ENCODE measurements at places on chromosomes 13 and 19.

GRCh38 chr19:38284422-38284821, 19.6 kb upstream of the C19orf33 start:
- no peak for DNase-seq

GRCh38 chr13:113856716-113857065, 7.2 kb downstream of the GAS6 start:
- no peak for DNase-seq

- no peak for DNase-seq
Measured at GRCh38 chr13:113920606-113921286, 53.1 kb downstream of the C13orf46 start.

GRCh38 chr19:16076958-16077611, 790 bp downstream of the TPM4 start:
- no peak for DNase-seq

DNA sequence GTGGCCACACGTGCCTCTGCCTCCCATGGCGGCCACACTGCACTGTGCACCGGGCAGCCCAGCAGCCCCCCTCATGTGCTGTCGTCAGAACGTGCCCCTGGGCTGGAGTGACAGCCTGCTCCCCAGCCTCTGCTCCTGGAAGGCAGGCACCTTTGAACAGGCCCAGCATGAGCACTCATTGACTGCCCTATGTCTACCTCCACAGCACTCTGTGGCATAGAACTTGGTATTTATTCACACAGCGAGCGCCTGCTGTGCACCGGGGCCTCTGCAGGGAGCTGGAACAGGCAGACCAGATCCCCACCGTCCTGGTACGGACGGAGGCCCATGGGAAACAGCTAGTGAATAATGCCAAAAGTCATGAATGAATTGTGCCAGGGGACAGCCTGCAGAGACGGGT, 53.7 kb downstream of the DPF1 start:
- no peak for DNase-seq

DNA sequence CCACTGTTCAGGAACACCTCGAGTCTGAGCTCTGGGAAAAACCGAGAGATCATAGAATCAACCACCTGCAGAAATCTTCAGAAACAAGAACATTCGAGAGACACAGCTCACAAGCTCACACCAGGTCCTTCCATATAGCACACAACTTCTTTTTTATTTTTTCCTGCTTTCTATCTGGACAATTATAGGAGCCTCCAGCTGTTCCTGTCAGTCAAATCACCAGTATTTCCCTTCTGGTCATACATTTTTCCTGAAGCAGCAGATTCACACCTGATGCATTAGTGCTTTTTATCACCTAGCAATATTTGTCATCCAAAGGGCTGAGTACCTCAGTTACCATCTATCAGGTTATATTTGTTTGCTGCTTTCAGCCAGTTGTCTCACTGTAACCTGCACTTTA, 323.5 kb downstream of the FOXO1 start:
- DNase-seq: no peak

DNA sequence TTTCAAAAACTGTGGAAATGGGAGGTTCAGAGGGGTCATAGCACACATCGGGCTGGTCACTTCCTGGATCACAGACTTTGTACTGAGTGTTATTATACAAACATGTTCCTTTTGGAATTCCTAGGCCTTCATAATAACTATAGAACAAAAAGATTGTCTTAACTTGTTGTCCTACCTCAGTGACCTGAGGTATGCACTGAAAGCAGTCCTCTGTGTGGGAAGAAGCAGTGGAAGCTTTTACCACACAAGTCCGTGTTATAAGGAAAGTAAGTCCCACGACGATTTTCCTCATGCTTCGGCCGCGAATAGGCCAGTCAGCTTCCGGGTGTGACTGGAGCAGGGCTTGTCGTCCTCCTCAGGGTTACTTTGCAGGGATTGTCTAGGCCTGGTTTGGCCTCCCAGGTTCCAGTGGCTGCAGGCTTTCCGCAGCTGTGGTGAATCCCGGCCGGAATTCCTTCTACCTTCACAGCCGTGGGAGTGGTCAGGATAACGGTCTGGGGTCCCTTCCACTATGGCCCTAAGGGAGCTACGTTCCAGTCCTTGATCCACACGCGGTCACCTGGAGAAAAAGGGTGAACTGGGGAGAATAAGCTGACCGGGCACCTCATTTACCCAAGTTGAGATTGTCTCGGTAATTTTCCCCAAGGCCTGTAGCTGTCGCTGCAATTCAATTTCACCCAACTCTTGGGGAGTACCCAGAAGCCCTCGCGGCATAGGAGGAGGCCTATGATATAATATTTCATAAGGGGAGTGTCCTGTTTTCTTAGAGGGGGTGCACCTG, 16.0 kb downstream of the NAPSA start:
- DNase-seq: no peak

GRCh38 chr19:37127999-37128820, 44.3 kb downstream of the ZNF585A start:
- DNase-seq: no peak

DNA sequence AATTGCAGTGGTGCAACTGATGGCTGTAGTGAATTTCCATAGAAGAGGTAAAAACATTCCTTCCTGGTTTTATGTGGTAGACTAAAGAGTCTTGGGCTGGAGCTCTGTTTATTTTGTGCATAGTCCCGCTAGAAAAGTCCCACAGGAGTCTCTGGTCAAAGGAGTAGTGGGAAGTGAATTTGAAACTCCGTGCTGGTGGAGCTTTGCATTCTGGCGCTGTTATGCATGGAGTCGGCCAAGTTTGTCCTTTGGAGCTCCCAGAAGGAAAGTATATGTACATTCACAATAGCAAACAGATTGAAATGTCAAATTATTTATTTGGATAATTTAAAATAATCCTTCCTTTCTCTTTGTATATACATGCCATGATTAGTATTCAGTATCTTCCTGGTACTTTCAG, 296.5 kb downstream of the LMO7 start:
- no peak for DNase-seq

- DNase-seq: no peak
Measured at GRCh38 chr19:46737298-46737654, 8.6 kb upstream of the FKRP start.

DNA sequence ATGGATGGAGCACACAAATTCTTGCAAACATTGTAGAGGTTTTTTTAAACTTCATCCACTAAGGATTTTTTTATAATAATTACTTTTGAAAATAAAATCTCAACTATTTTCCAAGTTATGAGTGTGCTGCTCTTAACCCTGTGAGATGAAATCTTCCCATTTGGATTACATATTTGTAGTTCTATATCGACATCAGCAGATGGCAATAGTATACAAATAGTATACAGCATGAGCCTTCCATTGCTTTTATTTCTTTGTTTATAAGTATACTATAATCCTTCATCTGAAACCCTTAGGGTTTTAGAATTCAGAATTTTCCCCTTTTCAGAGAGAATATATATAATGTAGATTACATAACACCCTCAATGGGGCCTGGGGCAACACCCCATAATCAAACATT, 70.5 kb downstream of the GJA3 start:
- no peak for DNase-seq
